ENCODE measurements at places on chromosomes 12 and 14. TPM values are rescaled to one million over a fixed set of nuclear protein-coding genes. Genes with fewer than 3 reads are reported as not detected.
A peak's percentile ranks its signal among the peaks of the same experiment; 100 is the strongest.

Gene HOXC9
- total RNA-seq, result 0.26 TPM

Gene KLRK1
- not detected for total RNA-seq

Gene GALC
- total RNA-seq, result 18.7 TPM

Gene SLC25A47
- under 0.01 TPM for total RNA-seq

Gene NEDD8
- 145 TPM for total RNA-seq

Gene HOTAIR
- not detected for total RNA-seq

Gene DPF3
- 13.7 TPM for total RNA-seq

Gene FCF1
- total RNA-seq, result 26.7 TPM

GRCh38 chr14:72558721-72559120, 335.2 kb downstream of the DPF3 start:
- DNase-seq, result peak; percentile 97

DNA sequence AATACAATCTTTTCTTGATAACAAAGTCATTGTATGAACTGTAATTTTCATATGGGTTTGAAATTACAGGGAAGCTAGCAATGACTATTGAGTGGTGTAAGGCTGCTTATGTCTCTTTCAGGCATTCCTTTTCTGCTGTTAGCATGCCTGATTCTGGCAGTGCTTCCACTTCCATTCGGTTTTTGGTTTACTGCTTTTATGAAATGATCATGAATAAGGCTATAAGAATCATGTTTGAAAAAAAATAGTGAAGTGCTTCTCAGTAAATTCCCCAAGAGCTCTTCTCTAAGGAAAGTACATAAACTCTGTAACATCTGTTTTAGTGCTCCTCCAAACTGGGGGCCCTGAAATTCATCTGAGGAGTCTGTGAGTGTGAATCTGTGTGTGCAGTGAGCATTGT, 434.0 kb upstream of the RGS6 start:
- DNase-seq, result peak; percentile 46

- DNase-seq, result no peak
Observed at GRCh38 chr14:38791862-38792261, 311.2 kb downstream of the SEC23A start.

DNA sequence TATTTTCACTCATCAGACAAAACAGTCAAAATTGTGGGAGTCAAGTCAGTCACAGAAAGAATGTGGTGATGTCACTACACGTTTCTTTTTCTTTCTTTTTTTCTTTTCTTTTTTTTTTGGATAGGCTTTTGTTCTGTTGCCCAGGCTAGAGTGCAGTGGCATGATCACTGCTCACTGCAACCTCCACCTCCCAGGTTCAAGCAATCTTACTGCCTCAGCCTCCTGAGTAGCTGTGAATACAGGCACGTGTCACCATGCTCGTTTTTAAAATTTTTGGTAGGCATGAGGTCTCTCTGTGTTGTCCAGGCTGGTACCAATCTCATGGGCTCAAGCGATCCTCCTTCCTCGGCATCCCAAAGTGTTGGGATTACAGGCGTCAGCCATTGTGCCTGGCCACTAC, 2.3 kb downstream of the CLECL1 start:
- DNase-seq, result no peak

GRCh38 chr14:47919334-47919846, 244.0 kb upstream of the MDGA2 start:
- DNase-seq, result no peak

DNA sequence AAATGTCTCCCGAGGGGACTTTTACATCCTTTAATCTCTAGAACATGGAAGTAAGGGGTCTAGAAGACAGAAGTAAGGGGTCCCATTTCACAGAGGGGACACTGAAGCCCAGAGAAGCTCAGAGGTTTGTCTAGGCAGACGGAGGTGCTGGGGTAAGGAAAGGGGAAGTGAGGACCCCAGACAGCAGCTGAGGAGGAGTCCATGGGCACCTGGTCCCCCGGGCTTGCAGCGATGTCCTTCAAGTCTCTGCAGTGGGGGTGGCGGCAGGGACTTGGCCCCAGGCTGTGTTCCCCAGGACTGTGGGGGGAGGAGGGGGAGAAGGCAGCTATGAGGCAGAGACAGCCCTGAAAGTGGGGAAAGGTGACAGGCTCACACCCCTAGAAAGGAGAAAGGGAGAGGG, 30.7 kb downstream of the DTX1 start:
- DNase-seq, result no peak

- DNase-seq, result no peak
Observed at GRCh38 chr14:96512602-96513397, 10.6 kb downstream of the PAPOLA start.

Data from fibroblast of lung (primary cell).